Tibial nerve (tissue), 4 donors: ENCODE measurements at places on chromosomes 11 and 22.

- no peak for DNase-seq
Measured at GRCh38 chr11:67024966-67025365, 2.0 kb downstream of the SYT12 start.

GRCh38 chr11:118705791-118706545 lies 26.5 kb upstream of the TREH start:
- no peak for DNase-seq

GRCh38 chr11:96279018-96279895 lies 63.7 kb downstream of the MAML2 start:
- DNase-seq: no peak

GRCh38 chr11:15836795-15837194 lies 519.6 kb downstream of the SOX6 start:
- DNase-seq: no peak

GRCh38 chr22:22867996-22868715 lies 19.5 kb upstream of the IGLL5 start:
- DNase-seq: no peak

GRCh38 chr22:50676180-50676636 lies 3.6 kb downstream of the SHANK3 start:
- DNase-seq: no peak

GRCh38 chr22:45223304-45224117 lies 17.2 kb downstream of the KIAA0930 start:
- no peak for DNase-seq

GRCh38 chr22:46569055-46569847 lies 31.8 kb upstream of the CELSR1 start:
- no peak for DNase-seq

- DNase-seq: no peak
Measured at GRCh38 chr11:14529321-14529720, 9.1 kb upstream of the PSMA1 start.

GRCh38 chr11:128916681-128917080 lies 25.5 kb downstream of the KCNJ5 start:
- no peak for DNase-seq

DNA sequence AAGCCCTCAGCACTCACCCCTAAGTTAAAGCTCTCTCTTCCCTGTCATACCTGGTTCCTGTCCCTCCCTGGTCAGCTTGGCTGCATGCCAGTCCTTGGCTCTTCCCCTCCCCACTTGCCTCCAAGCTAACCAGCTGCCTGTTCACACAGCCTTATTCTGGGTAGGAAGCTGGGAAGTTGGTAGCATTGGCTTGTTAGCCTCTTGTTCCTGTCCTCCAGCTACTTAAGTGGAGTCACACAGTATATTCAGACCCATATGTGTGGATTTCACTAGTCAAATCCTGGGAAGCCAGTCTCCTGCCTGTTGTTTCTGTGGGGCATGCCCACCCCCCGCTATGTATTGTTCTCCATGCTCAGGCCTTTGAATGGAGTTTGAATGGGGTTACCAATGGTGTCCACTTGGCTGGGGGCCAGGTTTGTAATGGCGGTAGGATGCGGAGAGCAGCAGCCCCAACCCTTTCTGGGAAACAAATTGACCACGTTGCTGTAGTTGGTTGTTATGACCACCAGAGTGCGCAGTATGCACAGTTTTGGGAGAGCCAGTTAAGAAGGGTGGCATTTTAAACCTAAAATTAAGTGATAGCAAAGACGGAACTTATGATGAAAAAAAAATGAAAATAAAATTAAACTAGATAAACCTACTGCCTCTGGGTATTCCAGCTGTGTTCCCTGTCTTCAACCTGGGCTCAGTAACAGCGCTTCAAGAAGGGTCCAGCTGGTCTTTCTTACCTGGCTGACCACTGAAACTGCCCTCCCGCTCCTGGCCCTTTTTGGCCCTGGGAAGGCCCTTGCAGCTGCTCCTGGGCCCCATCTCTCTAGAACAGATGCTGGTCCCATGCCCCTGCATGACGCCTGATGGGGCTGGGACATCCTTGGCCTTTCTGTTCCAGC lies 10.7 kb upstream of the RPS3 start:
- DNase-seq: peak; percentile 42

DNA sequence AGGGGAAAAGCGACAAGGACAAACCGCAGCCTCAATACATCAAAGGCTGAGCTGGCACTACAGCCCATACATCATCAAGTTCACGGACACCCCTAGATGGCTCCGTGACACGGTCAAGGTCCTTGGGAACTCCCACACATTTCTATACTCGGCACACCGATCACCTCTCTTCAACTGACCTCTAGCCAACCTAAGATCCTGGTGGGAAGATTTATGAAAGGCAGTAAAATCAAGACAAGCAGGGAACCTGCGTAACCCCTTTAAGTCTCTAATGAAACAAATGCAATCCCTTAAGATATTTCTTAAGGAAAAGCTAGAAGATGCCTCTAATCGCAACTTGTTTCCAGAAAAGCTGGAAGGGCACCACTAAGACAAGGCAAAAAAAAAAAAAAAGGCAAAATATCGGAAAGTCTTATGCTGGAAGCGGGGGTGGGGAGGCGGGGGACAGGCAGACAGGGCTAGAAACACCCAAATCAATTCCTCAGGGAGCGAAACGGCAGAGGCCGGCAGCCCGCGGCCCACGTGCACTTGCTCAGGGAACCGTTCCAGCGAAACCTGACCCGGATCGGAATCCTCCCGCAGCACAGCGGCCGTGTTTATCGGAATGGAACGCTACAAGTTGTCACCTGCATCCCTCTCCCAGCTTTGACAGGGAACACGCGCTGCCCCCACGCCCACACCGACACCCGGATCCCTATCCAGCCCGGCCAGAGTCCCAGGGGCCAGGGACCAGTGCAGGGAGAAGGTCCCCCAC lies 1.4 kb downstream of the ARHGAP20 start:
- DNase-seq: peak; percentile 29

GRCh38 chr11:88689548-88690240 lies 352.2 kb upstream of the CTSC start:
- DNase-seq: no peak

DNA sequence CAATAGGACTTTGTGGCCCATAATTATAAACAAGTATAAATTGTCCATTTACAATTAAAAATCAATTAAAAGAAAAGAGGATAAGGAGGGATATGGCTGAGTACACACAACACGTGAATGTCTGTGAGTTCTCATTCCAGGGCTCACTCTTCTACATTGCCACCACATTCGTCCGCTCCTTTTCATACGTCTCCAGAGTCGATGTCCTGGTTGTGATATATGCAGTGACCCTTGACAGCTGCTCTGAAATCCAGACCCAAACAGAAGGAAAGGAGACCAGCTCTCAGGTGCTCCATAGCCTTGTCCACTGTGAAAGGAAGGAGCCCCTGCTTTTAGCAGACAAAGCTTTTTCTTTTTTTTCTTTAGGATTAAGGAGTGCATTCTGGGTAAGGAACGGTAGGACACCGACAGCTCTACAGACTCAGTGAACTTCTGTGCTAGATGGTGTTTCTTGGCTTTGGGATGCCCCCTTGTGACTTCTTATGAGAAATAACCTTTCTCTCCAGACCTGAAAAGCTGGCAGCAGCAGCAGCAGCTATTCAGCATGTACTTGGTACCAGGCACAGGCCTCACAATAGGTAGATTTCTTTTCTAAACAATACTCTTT lies 19.7 kb upstream of the DNAJB13 start:
- no peak for DNase-seq

DNA sequence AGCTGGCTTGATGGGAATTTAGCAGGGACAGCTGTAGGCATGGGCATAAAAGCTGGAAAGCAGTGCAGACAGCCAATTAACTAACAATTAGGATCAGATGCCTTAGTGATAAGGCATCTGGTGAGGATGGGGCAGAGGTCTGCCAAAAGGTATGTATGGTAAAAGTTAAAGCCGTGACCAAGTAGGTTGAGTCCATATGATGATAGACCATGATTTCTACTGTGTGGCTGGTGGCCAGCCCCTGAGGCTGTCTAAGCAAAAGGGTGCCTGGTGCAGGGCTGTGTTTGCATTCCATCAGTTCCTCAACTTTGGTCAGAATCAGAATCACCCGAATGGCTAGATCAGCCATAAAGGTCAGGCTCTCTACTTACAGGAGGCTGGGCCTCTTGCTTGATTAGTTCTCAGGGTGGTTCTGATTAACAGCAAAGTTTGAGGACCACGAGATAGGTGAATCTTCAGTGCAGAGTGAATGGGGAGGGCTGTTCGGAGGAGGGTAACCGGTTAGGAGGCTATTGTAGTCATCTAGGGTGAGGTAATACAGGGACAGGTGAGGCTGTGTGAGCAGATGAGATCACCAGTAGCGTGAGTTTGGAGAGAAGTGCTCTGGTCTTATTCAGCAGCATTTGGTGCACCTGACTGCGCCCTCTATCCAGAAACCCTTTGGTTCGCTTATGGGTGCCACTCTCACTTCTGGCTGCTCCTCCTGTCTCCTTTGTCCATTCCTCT lies 27.2 kb downstream of the PPFIBP2 start:
- no peak for DNase-seq

DNA sequence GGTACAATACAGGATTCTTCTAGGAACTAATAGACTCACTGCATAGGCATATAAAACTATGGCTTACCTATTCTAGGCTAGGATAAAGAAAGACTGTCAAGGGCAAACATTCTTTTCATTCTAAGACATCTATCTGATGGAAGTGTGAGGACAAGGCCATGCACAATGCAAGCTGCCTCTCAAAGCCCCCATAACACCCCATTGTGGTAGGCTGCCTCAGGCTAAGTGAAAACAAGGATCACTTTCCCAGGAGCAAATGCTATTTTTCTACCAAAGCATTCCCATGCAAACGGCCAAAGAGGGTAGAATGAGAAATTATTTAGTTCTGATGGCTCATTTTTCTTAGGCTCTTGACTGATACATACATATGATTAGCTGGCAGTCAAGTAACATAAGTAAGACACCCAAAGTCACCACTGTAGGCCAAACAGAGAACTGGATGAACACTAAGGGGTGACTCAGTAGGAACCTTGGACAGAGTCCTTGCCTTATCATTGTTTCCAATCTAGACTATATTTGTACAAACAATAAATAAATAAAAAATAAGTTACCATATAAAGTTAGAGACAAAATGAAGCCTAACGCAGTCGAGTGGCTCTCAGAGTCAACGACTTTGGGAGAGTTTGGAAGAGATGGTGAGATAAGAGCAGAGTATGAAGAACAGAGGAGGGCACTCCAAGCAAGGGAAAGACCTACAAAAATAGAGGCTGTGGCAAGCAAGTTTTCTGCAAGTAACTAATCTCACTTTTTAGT lies 303.6 kb downstream of the SBF2 start:
- DNase-seq: no peak

DNA sequence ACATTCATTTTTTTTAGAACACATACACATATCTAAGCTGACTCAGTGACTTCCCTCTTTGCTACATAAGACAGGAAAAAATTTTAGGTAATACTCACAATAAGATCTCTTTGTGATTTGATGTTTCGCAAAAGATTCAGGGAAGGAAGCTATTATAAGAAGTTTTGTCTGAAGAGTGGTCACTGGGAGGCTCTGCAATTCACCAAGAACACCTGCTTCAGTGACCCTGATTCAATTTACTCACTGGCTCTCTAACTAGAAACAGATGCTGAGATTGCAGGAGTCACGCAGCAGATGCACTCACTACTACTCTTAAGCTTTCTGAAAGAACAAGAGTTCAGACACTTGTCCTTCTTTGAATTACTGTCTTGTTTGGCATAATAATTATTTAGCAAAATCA lies 193.6 kb upstream of the DDI1 start:
- DNase-seq: peak; percentile 18

DNA sequence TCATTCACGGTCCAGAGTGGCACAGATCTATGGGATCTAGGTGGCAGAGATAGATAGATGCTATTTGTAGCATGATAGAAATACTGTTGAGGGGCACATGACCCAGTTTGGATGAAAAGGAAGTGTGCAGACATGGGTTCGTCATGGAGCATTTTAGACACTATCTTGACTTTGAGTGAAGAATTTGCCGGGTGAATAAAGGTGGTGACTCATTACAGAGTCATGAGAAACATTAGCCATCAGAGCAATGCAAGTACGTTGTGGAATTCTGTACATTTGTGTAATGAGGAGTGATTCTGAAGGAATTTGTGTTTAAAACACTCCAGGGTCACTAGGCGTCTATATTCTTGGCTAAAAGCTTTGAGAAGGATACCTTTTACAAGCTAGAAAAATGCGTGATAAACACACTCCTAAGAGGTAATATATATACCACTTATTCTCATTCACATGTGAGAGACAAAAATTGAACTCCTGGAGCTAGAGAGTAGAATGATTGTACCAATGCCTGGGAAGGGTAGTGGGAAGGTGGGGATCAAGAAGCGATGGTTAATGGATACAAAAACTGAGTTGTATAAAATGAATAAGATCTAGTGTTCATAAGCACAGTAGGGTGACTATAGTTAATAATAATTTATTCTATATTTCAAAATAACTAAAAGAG lies 593.7 kb upstream of the LUZP2 start:
- no peak for DNase-seq

DNA sequence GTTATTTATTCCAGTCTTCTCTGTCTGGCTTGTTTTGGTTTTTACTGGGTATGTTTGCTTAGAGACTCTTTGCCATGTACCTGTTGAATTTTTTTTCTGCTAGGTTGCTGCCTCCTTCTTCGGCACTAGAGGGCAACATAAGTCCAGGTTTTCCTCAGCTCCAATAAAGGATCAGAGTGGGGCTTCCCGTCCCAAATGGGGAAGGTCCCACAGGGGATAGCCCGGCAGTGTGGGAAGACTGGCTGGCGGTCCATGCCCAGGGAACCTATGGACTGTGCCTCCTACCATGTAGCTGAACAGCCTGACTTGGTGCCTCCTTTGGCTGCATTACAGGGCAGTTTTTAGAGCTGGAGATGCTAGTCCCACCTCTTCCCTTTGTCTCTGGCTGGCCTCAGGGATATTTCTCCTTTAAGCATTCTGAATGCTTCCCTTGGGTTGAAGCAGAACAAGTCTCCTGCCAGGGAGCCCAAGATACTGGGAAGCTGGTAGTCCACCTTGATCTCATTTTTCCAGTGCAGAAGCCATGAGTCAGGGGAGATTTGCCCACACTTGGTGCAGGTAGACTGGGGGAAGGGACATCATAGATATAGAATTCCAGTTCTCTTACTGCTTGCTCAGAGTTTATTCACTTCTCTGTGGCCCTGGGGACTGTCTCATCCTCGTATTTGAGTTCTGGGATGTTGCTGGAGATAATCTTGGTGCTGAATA lies 60.2 kb downstream of the BRD1 start:
- DNase-seq: no peak

DNA sequence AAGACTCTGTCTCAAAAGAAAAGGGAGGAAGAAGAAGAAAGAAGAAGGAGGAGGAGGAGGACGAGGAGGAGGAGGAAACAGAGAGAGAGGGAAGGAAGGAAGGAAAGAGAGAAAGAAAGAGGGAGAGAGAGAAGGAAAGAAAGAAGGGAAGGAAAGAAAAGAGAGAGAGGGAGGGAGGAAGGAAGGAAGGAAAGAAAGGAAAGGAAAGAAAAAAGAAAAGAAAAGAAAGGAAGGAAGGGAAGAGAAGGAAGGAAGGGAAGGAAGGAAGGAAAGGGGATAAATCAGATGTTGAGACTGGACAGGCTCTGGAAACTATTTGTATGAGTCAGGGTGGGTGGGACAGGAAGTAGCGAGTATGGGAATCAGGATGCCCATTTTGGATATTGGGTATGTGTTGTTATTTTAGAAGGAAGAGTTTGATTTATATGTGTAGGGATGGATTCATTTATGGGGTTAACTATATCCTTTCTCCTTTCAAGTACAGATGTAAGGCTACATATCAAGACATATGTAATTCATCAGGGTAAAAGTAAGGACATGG lies 6.0 kb upstream of the RPL3 start:
- no peak for DNase-seq

- DNase-seq: no peak
Measured at GRCh38 chr22:26597026-26597425, 7.1 kb upstream of the TPST2 start.
